Hematopoietic multipotent progenitor cell treated with erythropoietin and hydrocortisone succinate and interleukin-3 and kit ligand, for 6 days (in vitro differentiated cells): ENCODE measurements at places on chromosomes 3 and 15.
A peak's percentile ranks its signal among the peaks of the same experiment; 100 is the strongest.

- DNase-seq: no peak
Observed at GRCh38 chr3:77466562-77467115, 426.7 kb downstream of the ROBO2 start.

DNA sequence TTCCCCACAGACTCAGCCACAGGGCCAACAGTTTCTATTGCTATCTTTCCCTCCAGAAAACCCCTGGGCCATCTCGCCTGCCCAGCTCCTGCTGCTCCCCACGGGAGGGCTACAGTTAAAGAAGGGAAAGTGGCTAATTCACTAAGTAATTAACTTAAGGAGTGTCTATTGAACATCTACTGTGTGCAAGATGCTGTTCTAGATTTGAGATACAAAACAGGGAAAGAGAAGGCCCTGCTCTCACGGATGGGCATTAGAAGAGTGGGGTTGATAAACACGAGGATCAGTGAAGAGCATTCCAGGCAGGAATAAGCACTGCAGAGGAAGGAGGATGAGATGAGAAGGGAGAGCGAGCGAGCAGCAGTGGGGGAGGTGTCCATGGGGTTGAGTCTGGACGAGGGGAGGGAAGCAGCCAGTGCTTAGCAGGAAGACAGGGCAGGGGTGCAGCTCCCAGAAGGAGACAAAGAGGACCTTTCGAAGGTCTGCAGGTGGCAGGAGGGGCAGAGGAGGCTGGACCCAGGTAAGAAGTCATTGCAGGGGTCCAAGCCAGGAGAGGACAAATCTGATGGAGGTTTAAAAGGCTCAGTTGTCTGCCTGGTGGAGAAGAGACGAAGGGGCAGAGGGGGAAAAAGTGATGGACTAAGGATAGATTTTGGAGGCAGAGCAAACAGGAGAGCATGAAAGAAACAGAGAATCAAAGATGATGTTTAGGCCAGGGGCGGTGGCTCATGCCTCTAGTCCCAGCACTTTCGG is 64.7 kb downstream of the KLF15 start:
- DNase-seq: no peak

DNA sequence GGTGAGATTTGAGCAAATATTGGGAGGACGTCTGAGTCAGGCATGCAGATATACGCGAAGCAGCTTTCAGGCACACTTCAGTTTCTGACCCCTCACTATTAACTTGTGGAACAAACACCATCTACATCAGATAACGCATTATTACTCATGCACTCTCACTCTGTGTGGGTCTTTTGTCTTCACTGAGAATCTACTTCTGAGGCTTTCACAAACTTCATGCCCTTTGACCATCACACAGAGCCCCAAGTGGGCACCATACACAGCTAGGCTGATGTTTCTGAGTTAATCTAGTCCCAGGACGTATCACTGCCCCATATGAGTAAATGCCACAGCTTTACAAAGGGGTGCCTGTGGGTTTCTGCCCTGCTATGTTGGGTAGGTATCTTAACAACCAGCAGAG is 39.6 kb upstream of the IP6K2 start:
- no peak for DNase-seq

DNA sequence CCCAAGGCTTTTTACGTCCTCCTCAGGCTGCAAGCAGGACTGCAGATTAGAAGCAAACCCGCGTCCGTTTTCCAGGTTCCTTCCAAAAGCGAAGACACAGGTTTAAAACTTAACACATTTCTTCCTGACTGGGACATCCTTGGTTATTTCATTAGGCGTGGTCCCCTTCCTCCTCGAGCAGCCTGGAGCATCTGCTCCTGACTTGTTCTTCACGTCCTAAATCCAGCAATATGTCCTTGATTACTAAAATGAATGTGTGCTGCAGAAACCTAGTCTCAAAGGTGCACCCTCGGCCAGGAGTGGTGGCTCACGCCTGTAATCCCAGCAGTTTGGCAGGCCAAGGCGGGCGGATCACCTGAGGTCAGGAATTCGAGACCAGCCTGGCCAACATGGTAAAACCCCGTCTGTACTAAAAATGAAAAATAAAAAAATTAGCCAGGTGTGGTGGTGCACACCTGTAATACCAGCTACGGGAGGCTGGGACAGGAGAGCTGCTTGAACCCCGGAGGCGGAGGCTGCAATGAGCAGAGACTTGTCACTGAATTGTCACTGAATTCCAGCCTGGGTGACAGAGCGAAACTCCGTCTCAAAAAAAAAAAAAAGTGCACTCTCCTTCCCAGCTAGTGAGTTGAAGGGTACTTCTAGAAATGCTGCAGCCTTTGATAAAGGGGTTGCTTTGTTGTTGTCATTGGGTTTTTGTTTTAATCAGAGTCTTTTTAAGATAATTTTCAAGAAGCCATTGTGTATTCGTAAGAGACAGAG is 842 bp upstream of the LRIG1 start:
- no peak for DNase-seq

DNA sequence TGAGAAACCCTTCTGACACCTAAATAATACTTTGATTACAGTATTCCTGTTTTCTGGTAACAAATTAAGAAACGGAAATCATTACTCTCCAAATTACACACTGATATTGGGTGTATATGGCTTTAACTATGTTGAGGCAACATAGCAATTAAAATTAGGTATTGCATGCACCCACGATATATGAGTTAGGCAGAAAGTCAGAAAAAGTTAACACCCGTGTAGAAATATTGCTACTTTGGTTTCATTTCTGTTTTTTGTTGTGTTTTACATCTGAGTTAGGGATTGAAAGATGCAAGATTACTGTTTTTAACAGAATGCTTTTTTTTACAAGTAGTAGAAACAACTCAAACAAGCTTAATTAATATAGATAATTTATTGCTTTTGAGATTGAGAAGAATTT is 327.8 kb downstream of the GBE1 start:
- no peak for DNase-seq

- DNase-seq: peak; percentile 43
Observed at GRCh38 chr3:85821130-85821756, 862.5 kb downstream of the CADM2 start.

- peak; percentile 12 for DNase-seq
Observed at GRCh38 chr15:29822684-29823459, 604 bp upstream of the TJP1 start.

DNA sequence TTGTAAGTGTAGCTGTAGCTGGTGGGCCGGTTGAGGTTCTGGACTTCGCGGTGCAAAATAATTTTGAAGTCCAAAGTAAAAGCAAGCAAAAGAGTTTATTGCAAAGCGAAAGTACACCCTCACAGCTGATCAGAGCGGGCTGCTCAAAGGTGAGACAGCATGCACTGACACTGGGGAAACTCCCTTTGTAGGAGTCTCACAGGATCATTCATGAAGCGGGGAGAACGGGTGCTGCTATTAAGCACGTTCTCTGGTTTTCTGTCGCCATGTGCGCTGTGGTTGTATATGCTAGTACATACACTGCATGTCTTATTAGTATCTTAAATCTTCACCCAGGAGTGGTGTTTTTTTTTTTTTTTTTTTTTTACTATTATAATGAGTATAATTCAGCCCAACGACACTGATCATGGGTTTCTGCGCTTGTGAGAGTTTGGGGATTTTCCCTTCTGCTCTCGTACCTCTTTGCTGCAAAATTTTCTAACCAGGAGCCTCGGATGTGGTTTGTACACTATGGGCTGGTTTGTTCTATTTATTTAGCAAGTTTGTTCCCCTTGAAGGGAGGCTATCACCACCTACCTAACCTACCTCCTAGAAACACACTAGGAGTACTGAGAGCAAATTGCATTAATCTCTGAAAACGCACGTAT is 1.4 kb upstream of the AP4E1 start:
- DNase-seq: peak; percentile 62

- DNase-seq: no peak
Observed at GRCh38 chr3:71109241-71109976, 474.1 kb downstream of the FOXP1 start.

GRCh38 chr3:122123850-122124249 is 59.6 kb upstream of the CASR start:
- no peak for DNase-seq

GRCh38 chr3:174957551-174958001 is 98.4 kb downstream of the NAALADL2 start:
- DNase-seq: no peak

DNA sequence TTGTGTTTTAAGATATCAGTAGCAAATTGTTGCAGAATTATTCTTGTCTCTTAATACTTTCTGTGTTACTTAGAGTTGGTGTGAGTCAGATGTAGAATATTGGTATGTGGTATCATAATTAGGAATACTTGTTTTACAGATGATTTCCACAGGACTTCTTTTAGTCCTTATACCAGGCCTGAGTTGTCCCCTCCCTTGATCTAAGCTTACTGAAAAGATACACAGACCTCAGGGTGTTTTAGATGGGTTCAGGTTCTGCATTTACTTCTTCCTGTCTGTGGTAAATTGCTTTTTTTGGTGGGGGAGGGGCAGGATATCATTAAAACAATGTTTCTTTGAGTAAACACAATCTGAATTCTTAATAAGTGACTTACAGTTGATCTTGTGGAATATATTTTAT is 14.2 kb downstream of the DZIP3 start:
- DNase-seq: peak; percentile 55

DNA sequence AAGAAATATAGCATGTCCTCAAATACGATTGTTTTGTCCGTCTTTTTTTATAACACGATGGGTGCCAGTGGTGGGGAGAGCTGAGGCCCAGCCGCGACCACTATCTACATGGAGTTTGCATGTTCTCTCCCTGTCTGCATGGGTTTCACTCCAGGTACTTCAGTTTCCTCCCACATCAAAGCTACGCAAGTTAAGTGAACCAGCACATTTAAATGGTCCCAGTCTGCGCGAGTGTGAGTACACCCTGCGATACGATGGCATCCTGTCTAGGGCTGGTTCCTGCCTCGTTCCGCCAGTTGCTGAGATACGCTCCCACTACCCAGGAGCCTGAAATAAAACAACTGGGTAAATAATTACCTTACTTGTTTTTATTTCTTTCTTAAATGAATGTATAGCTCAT is 40.6 kb downstream of the ATP13A3 start:
- no peak for DNase-seq

DNA sequence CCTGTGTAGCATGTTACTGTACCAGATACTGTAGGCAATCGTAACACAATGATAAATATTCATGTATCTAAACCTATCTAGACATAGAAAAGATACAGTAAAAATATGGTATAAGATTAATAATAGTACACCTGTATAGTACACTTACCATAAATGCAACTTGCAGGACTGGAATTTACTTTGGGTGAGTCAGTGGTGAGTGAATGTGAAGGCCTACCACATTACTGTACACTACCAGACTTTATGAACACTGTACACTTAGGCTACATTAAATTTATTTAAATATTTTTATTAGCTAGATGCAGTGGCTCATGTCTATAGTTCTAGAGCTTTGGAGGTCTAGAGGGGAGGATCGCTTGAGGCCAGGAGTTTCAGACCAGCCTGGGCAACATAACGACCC is 186.6 kb upstream of the ROPN1 start:
- DNase-seq: no peak

DNA sequence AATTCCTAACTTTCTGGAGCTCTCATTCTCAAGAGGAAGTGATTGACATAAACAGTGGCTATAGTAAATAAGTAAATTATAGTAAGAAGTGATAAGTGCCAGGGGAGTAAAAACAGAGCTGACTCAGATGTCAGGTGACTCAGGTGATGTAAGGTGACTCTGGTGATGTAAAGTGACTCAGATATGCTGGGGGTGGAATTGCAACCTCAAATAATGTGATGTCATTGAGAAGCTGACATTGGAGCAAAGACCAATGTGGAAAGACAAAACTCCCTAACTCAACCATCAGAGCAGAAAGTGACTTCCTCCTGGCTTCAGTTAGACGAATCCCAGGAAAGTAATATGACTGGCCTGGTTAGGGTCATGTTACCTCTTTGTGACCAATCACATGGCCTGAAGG is 144.2 kb upstream of the SNTN start:
- no peak for DNase-seq

- no peak for DNase-seq
Observed at GRCh38 chr15:101110681-101111569, 140.9 kb downstream of the CHSY1 start.
